ENCODE measurements at places on chromosomes 5 and 9. TPM values are rescaled to one million over a fixed set of nuclear protein-coding genes. Genes with fewer than 3 reads are reported as not detected.

GRCh38 chr9:70113403-70114022 lies 69.9 kb downstream of the MAMDC2 start:
- peaks cover 52% of the 10 kb centered on the region for H3K36me3 ChIP-seq
- no peak overlapping the region for H3K27ac ChIP-seq
- H3K4me3 ChIP-seq: no peak overlapping the region
- H3K27me3 ChIP-seq: no peaks in the 10 kb centered on the region
- DNase-seq: peak; percentile 46

- H3K27me3 ChIP-seq: no peaks in the 10 kb centered on the region
- H3K36me3 ChIP-seq: no peaks in the 10 kb centered on the region
- DNase-seq: no peak
- H3K27ac ChIP-seq: no peak overlapping the region
- no peak overlapping the region for H3K4me3 ChIP-seq
- H3K4me1 ChIP-seq: no peaks in the 10 kb centered on the region
These were observed 19.9 kb downstream of the ABLIM3 start for GRCh38 chr5:149161026-149161687.

Gene SH2D3C
- total RNA-seq: 1.8 TPM

Gene UBE2QL1
- 0.89 TPM for total RNA-seq

- H3K4me3 ChIP-seq: no peak overlapping the region
- peaks cover 14% of the 10 kb centered on the region for H3K4me1 ChIP-seq
- H3K36me3 ChIP-seq: peaks cover 18% of the 10 kb centered on the region
- no peaks in the 10 kb centered on the region for H3K27me3 ChIP-seq
- DNase-seq: no peak
These were observed 14.3 kb downstream of the YTHDC2 start for GRCh38 chr5:113527746-113528145.

DNA sequence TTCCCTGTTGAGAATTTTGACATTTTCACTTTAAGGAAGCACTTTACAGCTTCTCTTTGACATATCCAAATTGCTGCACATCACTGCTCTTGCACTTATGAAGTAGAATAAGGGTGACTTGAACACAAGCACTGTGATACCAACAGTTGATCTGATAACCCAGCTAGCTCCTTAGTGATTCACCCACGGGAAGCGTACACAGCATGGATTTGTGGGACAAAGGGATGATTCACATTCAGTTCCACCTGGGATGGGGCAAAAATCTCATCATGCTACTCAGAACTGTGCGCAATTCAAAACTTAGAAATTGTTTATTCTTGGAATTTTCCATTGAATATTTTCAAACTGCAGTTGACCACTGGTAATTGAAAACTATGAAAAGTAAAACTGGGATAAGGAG lies 1565.5 kb upstream of the CDH9 start:
- H3K4me3 ChIP-seq: no peak overlapping the region
- H3K36me3 ChIP-seq: no peaks in the 10 kb centered on the region
- no peak for DNase-seq
- H3K27ac ChIP-seq: no peak overlapping the region

Gene PITX1
- total RNA-seq: 42.6 TPM

Gene F2RL2
- total RNA-seq: 2.2 TPM

Gene CDO1
- total RNA-seq: not detected

DNA sequence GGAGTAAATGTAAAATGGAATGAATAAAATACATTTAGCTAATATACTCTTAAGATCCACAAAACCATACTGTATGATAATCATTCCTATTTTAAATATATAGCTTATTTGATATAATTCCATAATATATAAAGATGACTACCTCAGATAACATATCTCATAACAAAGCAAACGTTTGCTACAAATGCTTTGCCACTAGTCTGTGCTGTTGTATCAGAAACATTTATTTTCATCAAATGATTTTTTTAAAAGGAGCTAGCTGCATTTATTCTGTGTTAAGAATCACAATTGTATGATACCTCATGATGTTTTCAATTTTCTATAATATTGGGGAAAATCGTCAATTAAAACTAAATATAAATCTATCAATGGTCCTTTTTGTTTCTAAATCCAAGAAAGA lies 567.2 kb downstream of the PTPRD start:
- H3K27ac ChIP-seq: no peak overlapping the region
- peak; percentile 48 for DNase-seq
- no peaks in the 10 kb centered on the region for H3K27me3 ChIP-seq
- no peaks in the 10 kb centered on the region for H3K4me1 ChIP-seq

DNA sequence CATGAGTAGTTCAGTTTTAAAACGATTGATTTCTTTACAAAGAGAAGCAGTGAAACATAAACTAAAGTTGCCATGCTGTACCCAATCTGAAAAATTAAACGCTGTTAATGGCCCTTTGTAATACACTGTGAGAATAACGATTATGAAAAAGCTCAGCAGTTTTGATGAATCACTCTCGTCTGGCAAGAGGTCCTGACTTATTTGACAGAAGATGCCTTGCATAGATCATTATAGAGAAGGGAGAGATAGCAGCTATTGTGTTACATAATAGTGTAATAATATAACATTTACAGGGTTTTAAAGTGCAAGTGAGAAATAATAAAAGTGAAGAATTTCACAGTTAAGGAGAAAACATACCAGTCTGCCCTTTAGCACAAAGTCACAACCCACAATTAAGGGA lies 361.5 kb upstream of the CDH10 start:
- H3K36me3 ChIP-seq: no peaks in the 10 kb centered on the region
- no peaks in the 10 kb centered on the region for H3K27me3 ChIP-seq
- H3K4me1 ChIP-seq: no peaks in the 10 kb centered on the region

DNA sequence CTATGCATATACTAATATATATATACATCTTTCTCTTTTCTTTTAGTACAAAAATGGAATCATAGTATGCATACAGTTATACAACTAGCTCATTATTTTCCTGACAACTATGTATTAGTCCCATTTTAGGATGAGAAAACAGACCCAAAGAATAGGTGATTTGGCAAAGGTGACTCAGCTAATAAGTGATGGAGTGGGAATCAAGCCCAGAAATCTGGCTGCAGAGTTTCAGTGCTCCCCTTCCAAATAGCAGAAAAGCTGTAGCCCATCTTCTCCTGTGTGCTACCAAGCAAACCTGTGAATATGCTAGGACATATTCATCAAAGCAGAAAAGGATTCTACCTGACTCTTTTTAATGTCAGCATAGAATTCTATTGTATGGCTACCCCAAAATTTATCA lies 114.7 kb downstream of the ARL15 start:
- H3K27ac ChIP-seq: no peak overlapping the region
- no peak overlapping the region for H3K4me3 ChIP-seq

DNA sequence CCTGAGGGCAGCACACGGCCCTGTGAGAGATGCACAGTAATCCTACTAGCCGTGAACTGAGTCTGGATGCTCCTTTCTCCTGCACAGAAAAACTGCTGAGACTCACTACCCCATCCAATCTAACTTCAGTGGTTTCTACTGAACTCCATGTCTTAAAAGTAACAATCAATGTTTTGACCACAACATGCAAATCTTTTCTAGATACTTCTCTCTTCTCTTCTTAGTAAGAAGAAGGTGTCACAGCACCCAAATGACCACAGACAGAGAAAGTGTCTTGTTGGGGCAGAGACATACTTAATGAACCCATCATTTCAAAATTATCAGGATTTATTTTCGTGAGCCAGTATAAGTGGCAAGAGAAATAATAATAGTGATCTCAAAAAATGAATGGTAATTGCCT lies 285.8 kb upstream of the MEF2C start:
- H3K4me1 ChIP-seq: no peaks in the 10 kb centered on the region
- no peaks in the 10 kb centered on the region for H3K27me3 ChIP-seq
- H3K27ac ChIP-seq: no peak overlapping the region
- no peak for DNase-seq

DNA sequence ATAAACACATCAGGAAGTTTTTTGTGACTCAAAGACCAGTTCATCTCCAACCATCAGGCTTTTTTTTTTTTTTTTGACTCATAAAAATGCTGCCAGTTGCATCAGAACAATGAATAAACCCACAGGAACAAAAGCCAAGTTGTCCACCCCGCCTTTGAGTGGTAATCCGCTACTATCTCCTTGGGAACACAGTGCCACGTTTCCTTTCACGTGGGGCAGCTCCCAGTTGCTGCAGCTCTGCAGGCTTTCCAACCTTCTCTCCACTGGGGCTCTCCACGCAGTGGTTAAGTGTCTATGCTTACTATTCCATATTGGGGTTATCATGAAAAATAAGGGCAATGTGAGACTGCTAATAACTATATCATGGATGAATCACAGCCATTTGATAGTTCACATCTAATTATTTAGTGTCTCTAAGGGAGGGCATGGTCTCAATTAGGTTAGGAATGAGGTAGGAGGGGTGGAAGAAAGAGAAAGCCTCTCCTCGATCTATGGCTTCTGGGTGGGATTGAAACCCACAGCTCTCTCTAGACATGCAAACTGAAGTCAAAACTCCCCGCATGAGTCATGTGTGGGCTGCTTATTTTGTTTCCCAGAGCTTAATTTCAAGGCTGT lies 55.8 kb upstream of the ACTBL2 start:
- H3K27ac ChIP-seq: no peak overlapping the region
- no peaks in the 10 kb centered on the region for H3K36me3 ChIP-seq
- no peaks in the 10 kb centered on the region for H3K4me1 ChIP-seq
- no peak for DNase-seq

Gene HRCT1
- 0.92 TPM for total RNA-seq

Gene CD72
- total RNA-seq: not detected

- H3K27me3 ChIP-seq: no peaks in the 10 kb centered on the region
- H3K36me3 ChIP-seq: no peaks in the 10 kb centered on the region
- no peak overlapping the region for H3K4me3 ChIP-seq
- no peak overlapping the region for H3K27ac ChIP-seq
These were observed 129.9 kb downstream of the INSYN2B start for GRCh38 chr5:169850409-169850808.

DNA sequence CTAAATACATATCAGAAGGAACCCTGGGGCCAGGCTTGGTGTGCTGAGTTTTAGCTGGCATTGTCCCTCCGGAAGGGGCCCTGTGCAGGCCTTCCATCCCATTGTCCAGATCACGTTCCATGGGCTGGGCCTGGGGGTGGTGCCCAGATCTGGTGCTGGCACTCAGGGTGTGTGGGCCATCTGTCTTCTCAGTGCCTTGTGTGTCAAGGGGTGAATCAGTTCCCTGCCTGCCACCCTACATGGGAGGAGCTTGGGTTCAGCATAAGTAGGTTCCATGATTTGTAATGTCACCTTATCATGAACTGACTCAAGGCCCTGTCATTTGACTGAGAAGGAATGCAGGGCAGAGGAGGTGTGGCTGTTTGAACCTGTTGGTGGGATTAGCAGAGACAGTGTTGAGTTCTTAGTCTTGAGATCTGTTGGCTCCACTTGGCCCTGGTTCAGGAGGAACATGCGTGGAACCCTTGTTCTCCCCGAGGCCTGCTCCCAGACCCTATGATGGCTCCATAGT lies 176.8 kb downstream of the MACROH2A1 start:
- H3K4me1 ChIP-seq: no peaks in the 10 kb centered on the region
- no peak overlapping the region for H3K27ac ChIP-seq
- no peaks in the 10 kb centered on the region for H3K27me3 ChIP-seq

DNA sequence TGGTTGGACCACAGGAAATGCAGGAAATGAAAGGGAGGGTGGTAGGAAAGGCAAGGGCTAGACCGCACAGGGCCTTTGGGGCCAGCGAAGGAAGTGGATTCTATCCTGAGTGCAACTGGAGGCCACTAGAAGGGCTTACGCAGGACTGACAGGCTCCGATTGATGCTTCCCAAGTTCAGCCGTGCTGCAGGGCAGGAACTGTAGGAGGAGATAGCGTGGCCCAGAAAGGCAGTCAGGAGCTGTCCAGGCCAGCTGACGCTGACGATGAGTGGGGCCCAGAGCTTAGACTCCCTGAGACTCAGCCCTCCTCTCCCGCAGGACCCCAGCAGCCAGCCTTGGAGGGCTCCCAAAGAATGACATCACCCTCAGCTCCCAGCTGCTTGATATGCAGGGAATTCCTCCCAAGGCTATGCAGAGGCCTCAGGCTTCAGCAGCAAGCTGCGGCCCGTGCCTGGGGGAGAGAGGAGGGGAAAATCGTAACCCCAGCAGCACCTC lies 48.8 kb downstream of the KCNIP1 start:
- no peak overlapping the region for H3K4me3 ChIP-seq
- H3K4me1 ChIP-seq: peaks cover 7% of the 10 kb centered on the region
- no peak overlapping the region for H3K27ac ChIP-seq
- H3K27me3 ChIP-seq: peaks cover 20% of the 10 kb centered on the region

- no peaks in the 10 kb centered on the region for H3K36me3 ChIP-seq
- H3K27me3 ChIP-seq: no peaks in the 10 kb centered on the region
- no peaks in the 10 kb centered on the region for H3K4me1 ChIP-seq
- DNase-seq: no peak
- H3K4me3 ChIP-seq: no peak overlapping the region
- H3K27ac ChIP-seq: no peak overlapping the region
These were observed 615.9 kb downstream of the CHSY3 start for GRCh38 chr5:130520211-130520610.

GRCh38 chr9:113274474-113275156 lies 757 bp downstream of the CDC26 start:
- H3K27ac ChIP-seq: peak overlapping the region; percentile 90
- H3K4me1 ChIP-seq: peaks cover 45% of the 10 kb centered on the region
- no peaks in the 10 kb centered on the region for H3K27me3 ChIP-seq
- peaks cover 64% of the 10 kb centered on the region for H3K36me3 ChIP-seq
- DNase-seq: peak; percentile 85

- H3K36me3 ChIP-seq: no peaks in the 10 kb centered on the region
- peaks cover 26% of the 10 kb centered on the region for H3K4me1 ChIP-seq
- H3K27ac ChIP-seq: peak overlapping the region; percentile 69
- DNase-seq: peak; percentile 91
- no peak overlapping the region for H3K4me3 ChIP-seq
These were observed 53.7 kb downstream of the LHFPL2 start for GRCh38 chr5:78594610-78595457.

DNA sequence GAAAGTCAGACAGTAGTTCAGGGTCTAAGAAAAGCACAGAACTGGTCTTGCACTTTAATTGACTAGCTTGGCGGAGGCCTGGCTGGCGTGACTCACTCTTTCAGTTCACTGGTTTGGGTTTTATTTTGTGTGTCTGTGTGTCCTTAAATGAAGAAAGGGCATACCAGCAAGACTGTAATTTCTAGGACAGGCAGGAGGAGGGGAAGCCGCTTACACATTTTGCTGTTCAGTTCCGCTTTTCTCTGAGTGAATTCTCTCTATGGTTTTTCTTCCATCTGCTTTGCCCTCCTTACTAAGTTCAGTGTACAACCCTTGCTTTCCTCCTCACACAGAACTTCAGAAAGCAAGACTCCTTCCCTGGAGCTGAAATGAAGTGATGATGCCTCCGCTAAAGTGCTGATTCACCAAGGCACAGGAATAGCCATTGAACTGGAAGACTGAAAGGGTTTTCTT lies 150.8 kb downstream of the MEF2C start:
- no peaks in the 10 kb centered on the region for H3K36me3 ChIP-seq
- no peak for DNase-seq
- H3K4me1 ChIP-seq: peaks cover 7% of the 10 kb centered on the region
- peak overlapping the region; percentile 63 for H3K27ac ChIP-seq
- H3K4me3 ChIP-seq: no peak overlapping the region
- H3K27me3 ChIP-seq: no peaks in the 10 kb centered on the region

Gene POU5F2
- total RNA-seq: 4.9 TPM

GRCh38 chr5:74673011-74673790 lies 11.8 kb upstream of the HEXB start:
- H3K36me3 ChIP-seq: no peaks in the 10 kb centered on the region
- DNase-seq: no peak
- no peak overlapping the region for H3K27ac ChIP-seq

- H3K27me3 ChIP-seq: peaks cover 32% of the 10 kb centered on the region
- H3K36me3 ChIP-seq: no peaks in the 10 kb centered on the region
- no peak overlapping the region for H3K27ac ChIP-seq
- DNase-seq: no peak
These were observed 3.7 kb upstream of the IRX2 start for GRCh38 chr5:2755076-2755680.

Gene BNC2
- total RNA-seq: 40.8 TPM
